ENCODE measurements at places on chromosomes 3 and 15.

DNA sequence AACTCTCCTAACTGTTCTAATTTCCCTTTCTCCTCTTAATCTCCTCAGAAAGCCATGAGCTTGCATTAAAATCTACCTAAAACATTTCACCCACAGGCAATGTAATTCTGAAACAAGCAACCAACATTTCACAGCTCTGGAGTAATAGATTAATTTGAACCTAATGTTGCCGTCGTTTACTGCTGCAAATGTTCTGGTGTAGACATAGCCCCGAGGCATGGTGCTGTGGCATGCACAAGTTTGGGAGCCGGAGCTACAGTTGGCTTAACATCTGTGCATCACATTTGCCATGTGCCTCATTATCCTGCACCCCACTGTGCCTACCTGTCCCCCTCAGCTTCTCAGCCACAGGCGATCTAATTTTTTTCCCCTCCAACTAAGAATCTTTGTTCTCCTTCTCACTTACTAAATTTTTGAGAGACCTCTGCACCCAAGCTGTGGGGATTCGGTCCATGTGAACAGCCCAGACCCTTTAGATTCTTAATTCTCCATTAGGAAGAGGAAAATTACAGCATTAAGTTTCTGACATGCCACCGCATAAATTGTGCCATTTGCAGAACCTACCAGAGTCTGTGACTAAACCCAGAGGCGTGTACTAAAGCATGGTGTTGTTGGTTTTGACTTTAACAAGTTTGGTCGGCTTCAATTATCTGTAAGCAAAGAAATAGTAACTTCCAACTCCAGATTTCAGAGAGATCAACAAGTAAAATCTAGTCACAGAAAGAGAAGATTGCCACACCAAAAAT, 419.2 kb downstream of the MECOM start:
- no peak for DNase-seq

DNA sequence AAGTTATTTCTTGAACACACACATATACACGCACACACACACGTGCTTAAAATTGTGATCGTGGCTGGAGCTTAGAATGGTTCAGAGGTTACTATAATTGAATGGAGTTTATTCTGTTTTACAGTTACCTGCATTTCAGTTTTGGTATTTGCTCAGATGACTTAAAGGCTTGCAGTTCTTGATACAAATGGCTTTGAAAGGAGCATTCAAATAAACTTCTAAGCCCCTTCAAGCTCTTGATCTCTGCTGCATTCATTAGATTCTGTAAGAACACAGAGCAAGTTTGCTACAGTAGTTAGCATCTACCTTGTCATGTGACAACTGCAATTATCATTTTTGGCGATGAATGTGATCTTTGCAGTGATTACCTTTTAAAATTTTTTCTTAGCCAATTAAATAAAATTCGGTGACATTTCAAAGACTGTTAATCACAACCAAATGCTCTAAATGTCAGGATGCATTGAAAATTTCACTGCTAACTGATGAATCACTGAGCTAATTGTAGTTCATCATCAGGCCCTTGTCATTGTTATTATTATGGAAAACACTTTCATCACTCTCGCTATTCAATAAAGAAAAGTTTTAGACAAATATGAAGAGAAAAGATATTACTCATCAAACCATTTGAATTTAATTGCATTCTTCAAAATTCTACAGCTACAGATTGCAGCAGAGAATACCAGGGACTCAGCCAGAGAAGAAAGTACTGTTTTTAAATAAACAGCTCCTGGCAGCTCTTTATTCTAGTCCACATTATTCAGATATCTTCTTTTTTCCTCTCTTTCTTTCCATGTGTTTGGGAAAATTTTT, 296.1 kb downstream of the LRTM1 start:
- no peak for DNase-seq

DNA sequence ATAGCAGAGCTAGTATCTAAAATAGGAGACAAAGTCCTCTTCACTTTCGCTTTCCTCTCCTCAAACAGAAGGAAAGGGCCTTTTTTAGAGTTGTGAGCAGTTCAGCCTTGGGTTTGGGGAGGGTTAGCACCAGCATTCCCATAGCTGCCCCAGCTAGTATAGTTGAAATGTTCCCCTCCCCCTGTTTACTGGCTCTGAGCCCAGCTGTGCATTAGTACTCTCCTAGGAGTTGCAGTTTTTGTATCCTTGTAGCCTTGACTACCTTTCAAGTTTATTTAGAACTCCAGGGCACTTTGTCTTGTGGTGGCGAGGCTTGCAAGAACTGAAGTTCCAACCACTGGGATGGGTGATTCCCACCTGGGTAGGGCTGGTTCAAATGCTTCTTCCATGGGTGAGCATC, 245.1 kb upstream of the NAALADL2 start:
- DNase-seq: no peak

- no peak for DNase-seq
Observed at GRCh38 chr15:43552986-43553385, 35.6 kb downstream of the MAP1A start.

- no peak for DNase-seq
Observed at GRCh38 chr3:50610992-50611463, 546 bp downstream of the CISH start.

- DNase-seq: peak; percentile 4
Observed at GRCh38 chr3:192986379-192986778, 68.7 kb upstream of the MB21D2 start.

DNA sequence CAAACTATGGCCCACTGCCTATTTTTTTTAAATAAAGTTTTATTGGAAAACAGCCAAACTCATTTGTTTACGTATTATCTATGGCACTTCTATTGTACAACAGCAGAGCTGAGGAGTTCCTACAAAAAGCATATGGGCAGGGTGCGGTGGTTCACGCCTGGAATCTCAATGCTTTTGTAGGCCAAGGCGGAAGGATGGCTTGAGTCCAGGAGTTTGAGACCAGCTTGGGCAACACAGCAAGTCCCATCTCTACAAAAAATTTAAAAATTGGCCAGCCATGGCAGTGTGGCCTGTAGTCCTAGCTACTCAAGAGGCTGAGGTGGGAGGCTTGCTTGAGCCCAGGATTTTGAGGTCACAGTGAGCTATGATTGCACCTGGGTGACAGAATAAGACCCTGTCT, 142.3 kb downstream of the RORA start:
- no peak for DNase-seq

GRCh38 chr3:168398371-168399025, 302.8 kb upstream of the GOLIM4 start:
- DNase-seq: no peak

GRCh38 chr3:35624698-35625097, 14.6 kb upstream of the ARPP21 start:
- DNase-seq: no peak

DNA sequence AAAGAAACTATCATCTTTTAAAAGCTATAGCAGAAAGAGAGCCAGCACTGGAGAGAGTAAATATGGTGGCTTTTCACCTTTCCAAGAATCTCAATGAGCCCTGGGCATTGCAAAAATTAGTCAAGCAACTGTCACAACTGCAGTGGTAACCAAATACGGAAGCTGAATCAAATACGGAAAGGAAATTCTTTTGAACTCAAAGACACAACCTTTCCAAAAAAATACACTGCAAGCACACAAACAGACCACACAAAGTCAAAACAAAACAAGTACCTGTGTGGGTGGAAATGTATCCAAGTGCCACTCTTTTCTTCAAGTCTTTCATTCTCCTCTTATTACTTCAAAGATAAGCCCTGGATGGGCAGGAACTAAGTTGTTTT, 17.6 kb downstream of the VGLL4 start:
- no peak for DNase-seq

GRCh38 chr3:146106986-146107385, 54.0 kb downstream of the PLOD2 start:
- no peak for DNase-seq

- no peak for DNase-seq
Observed at GRCh38 chr15:67164401-67164791, 90.1 kb downstream of the AAGAB start.

- no peak for DNase-seq
Observed at GRCh38 chr15:45543051-45543450, 20.5 kb upstream of the SLC30A4 start.

GRCh38 chr3:129520960-129521359, 7.5 kb upstream of the RHO start:
- DNase-seq: no peak

DNA sequence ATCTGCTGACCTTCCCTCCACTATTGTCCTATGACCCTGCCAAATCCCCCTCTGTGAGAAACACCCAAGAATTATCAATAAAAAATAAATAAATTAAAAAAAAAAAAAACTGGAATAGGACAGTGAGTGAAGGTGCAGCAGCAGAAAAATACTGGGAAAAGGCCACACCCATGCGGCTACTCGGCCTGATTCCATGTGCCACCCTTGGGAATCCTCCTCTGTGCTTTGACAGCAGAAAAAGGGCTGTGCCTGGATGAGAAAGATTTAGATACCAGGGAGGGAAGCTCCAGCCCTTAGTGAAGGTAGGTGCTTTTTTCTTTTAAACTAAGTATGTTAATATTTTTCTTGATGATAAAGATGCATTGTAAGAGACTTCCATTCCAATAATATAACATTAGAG, 107.8 kb downstream of the CTNNB1 start:
- no peak for DNase-seq

DNA sequence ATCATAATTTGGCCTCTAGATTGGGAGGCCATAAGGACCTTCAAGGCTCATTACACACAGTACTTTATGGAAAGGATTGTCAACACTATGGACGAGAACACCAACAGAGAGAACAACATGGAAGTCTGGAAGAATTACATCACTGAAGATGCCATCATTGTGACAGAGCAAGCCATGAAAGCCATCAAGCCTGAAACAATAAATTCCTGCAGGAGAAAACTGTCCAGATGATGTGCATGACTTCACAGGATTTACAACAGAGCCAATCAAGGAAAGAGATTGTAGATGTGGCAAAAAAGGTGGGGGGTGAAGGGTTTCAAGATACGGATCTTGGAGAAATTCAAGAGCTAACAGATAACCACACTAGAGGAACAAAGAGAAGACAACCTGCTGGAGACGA, 15.9 kb downstream of the IL17RB start:
- no peak for DNase-seq

GRCh38 chr3:192675958-192676649, 51.2 kb downstream of the FGF12 start:
- DNase-seq: no peak

GRCh38 chr3:140948460-140949249, 7.0 kb downstream of the SLC25A36 start:
- DNase-seq: no peak

DNA sequence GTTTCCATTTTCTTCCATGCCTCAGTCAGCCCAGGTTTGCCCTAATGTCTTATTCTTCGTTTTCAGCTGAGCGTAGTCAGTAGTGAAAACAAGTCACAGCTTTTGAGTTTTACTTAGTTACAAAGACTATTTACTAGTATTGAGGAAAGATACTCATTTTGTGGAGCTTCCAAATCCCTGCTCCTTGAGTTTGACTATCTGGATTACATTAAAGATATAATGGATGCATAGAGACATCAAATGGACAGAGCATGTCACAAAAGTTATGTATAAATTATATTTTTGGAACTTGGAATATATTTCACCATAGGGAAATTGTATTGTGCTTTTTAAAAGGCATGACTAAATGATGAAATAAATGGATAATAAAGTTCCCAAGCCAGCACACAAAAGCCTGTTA, 54.6 kb upstream of the AKAP13 start:
- no peak for DNase-seq

- no peak for DNase-seq
Observed at GRCh38 chr3:58013099-58013498, 4.9 kb downstream of the FLNB start.

DNA sequence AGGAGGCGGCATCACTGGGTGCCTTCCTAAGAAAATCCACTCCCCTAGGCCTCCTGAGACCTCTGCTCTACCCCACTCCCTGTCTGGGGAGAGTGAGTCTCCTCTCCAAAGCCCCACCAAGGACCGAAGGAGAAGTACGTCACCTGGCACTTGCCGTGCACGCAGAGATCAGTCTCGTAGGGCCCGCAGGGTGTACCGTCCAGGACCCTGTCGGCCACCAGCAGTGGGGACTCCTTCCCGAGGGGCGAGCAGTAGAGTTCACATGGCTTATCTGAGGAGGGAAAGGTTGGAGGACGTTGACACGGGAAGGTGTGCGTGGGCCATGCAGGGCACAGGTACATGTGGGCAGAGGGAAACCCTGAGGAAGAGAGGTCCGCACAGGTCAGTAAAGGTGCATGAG, 232.9 kb downstream of the ADAMTS17 start:
- DNase-seq: no peak
